ENCODE measurements at places on chromosomes 7 and 10.

DNA sequence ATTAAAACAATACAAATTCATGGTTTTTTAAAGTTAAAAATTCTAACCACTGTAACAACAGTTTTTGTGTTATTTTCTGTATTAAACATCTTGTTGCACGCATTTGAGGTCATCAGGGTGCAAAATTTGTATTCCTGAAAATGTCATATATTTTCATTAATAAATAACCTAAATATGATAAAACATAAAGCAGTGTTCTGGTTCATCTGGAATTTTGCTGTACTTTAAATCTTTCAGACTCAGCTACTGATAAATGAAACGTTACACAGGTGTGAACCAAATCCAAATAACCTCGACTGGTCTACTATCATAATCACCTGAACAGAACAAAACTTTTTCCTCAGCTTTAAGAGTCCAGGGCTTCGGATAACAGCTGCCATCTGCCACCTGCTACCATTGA lies 6.9 kb downstream of the IFIT2 start:
- DNase-seq = no peak

DNA sequence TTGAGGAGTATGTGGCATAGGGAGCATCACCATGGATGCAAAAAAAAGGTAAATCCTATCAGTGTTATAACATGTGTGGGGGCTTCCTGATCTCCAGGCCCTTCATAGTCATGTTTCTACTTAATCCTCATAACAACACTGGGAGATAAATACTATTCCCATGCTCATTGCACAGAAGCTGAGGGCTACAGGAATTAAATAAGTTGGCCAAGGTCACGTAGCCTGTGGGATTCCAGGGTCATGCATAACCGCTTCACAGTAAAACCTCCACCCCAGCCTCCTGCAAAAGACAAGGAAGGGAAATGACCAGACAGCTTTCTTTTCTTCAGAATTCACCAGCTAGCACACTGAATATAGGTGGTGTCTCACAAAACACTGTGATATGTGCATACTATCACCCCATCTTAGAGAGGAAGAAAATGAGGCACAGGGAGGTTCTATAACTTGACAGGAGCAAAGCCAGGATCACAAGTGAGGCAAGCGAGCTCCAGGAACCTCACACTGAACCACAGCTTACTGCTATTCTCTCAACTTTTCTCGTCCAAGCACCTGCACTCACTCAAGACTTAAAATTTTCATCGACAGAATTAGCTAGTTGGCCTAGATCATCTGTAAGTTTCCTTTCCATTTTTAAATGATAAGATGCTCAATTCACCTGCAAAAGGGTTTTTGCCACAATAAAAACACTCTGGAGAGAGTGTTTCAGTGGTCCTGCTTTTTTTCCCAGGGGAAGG lies 13.4 kb downstream of the JAZF1 start:
- no peak for DNase-seq

- DNase-seq = no peak
Observed at GRCh38 chr10:99533496-99534449, 1.0 kb downstream of the NKX2-3 start.

DNA sequence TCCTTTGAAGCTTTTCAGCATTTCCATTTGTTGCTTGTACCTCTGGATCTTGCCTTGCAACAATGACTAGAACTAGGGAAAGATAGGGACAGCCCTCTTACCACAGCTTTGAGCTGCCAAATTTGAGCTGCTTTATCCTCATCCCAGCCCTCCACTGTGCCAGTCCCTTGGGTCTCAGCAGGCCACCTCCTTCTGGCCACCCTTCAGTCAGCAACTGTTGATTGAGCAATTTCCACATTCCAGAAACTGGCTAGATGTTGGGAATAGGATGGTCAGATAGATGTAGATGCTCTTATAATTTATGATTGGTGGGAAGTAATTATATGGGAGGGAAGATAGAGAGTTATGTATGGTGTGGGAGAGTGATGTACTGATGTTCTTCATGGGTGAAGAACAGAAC lies 100.1 kb downstream of the ST7 start:
- peak; percentile 36 for DNase-seq

GRCh38 chr7:50531401-50531911 lies 33.7 kb downstream of the DDC start:
- DNase-seq = peak; percentile 70

DNA sequence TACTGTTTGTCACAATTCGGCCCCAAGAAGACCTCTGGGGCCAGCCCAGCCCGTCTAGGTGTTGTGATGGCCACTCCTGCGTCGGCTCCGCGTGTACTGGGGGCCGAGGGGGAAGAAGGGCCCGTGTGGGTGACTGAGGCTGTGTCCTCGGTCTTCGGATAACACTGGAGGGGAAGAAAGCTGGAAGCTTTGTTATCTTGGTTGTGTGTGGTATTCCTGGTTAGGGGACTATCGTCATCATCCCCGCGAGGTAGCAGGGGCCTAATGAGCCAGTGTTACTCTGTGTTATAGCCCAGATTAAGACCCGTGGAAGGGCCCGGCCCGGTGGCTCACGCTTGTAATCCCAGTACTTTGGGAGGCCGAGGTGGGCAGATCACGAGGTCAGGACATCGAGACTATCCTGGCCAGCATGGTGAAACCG lies 854 bp downstream of the MTG1 start:
- peak; percentile 8 for DNase-seq

GRCh38 chr10:122091722-122092121 lies 102.8 kb downstream of the TACC2 start:
- DNase-seq = no peak

DNA sequence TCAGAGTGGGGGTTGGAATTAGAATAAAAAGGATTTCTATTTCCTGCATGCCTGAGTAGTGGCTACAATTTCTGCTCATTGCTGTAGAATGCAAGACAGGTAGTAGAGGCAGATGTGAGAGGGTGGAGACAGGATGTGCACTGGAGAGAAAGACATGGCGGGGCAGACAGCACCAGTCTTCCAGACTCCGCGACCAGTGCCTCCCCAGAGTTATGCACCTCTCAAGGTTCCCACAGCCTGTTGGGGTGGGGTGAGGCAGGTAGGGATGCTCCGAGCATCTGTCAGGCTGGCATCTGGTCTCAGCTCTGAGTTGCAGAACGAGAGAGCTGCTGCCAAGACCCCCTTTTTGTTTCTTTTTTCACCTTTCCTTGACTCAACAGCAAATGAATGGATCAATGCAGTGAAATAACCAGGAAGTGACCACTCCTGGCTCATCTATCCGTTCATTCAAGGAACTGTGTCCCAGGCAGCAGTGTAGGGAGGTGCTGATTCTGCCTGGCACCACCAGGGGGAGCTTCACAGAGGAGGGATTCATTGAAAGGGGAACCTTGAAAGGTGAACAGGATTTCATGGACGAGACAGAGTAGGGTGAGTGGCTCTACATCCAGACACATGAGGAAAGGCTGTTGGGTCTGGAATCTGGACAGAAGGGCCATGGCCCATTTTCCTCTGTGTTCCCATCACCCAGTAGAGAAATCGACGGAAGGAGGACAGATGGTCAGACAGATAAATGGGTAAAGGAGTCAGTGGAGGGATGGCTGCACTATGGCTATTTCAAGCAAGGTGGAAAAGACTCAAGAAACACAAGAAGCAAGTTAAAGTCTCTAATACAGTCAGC lies 17.2 kb upstream of the SLC18A3 start:
- peak; percentile 68 for DNase-seq

DNA sequence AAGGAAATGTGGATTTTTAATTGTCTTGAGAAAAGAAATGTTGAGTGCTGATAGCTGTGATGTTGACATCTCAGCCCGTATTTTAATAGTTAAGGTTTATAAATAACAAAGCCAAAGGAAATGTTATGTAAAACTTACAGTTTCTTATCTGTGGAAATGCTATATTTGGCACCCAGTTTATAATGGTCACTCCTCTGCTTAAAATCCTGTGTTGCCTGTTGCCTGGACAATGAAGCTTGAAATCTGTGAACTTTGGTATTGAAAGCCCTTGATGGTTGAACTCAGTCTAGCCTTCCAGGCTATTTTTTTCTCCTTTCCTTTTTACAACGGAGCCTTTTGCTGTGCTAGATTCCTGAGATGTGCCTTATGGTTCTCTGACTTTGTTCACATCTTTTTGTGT lies 46.5 kb downstream of the MCU start:
- DNase-seq = peak; percentile 89

- DNase-seq = no peak
Observed at GRCh38 chr10:114131094-114131493, 42.9 kb downstream of the CCDC186 start.

- DNase-seq = peak; percentile 60
Observed at GRCh38 chr7:19747740-19748339, 25.6 kb downstream of the TMEM196 start.

DNA sequence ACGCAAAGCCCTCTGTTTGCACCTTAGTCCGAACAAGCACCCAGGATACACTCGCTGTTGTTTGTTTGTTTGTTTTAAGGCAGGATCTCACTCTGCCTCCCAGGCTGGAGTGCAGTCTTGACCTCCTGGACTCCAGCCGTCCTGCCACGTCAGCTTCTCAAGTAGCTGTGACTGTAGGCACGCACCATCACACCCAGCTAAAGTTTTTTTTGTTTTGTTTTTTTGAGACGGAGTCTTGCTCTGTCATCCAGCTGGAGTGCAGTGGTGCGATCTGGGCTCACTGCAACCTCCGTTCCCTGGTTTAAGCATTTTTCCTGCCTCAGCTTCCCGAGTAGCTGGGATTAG lies 76.8 kb downstream of the CTBP2 start:
- peak; percentile 96 for DNase-seq

DNA sequence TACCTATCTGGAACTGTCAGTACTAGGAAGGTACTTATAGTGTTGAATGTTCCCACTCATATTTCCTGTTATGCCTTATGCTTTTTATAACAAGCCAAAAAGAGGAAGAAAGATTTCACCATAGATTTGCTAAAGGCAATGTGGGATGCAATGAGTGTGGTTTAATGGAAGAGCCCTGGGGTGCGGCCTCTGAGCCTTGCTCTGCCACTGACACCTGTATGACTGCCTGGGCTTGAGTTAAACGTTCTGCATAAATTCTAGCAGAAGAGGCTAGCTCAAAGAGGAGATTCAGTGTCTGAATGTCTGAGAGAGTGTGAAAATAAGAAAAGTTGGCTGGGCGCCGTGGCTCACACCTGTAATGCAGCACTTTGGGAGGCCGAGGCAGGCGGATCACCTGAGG lies 143.8 kb downstream of the TPST1 start:
- no peak for DNase-seq

DNA sequence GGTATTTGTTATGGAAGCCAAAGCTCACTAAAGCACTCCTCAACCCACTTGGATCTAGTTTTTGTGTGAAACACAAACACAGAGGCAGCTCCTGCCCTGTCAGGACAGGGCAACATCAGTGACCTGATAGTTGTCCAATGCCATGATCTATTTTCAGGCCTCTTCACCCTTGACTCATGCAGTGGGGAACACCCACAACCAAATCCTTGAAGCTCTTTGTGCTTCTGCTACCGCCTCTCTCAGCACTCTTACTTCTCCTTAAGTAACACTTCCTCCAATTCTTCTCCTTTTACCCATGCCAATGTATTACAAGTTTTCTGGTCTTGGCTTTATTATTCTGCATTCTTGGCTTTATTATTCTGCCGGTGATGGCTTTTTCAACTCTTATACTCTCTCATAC lies 425.3 kb downstream of the INHBA start:
- DNase-seq = no peak

GRCh38 chr10:69360485-69361302 lies 56.0 kb downstream of the TACR2 start:
- peak; percentile 89 for DNase-seq

- peak; percentile 30 for DNase-seq
Observed at GRCh38 chr10:74081941-74082718, 68.5 kb downstream of the AP3M1 start.

- DNase-seq = peak; percentile 44
Observed at GRCh38 chr7:76507723-76508406, 2.5 kb upstream of the UPK3B start.

DNA sequence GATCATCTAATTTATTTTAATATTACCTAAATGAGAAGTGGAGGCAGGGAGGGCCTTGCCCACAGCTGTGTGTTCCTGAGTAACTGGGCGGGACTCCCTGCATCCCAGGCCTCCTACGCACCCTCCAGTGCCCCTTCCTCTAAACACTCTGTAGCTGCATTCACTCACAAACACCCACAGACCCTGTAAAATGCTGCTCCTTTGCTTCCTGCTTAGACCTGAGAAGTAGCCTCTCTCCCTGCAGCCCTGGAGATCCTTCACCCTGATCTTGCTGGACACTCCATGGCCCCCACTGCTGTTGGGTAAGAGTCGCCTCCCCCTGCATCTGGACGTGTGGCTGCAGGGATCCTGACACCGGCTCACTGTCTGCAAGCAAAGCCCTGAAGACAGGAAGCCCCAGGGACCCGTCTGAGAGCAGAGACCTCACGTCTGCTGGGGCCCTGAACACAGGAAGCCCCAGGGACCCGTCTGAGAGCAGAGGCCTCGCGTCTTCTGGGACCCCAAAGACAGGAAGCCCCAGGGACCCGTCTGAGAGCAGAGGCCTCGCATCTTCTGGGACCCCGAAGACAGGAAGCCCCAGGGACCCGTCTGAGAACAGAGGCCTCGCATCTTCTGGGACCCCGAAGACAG lies 589.8 kb downstream of the DNAJB6 start:
- no peak for DNase-seq

GRCh38 chr10:26858707-26859034 lies 2.1 kb downstream of the ABI1 start:
- peak; percentile 33 for DNase-seq

- peak; percentile 28 for DNase-seq
Observed at GRCh38 chr7:149720372-149721083, 52.9 kb downstream of the ZNF467 start.

GRCh38 chr7:133821171-133821570 lies 306.0 kb upstream of the LRGUK start:
- DNase-seq = no peak

DNA sequence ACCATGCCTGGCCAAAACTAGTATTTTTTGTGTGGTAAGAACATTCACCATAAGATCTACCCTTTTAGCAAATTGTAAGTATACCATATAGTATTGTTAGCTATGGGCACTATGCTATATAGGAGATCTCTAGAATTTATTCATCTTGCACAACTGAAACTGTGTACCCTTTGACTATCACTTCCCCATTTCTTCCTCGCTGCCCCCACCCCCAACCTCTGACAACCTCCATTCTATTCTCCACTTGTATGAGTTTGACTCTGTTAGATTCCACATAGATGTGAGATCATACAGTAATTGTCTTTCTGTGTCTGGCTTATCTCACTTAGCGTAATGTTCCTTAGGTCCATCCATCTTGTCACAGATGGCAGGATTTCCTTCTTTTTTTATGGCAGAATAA lies 3.6 kb downstream of the CASP7 start:
- no peak for DNase-seq

- DNase-seq = no peak
Observed at GRCh38 chr10:12540341-12540781, 191.0 kb downstream of the CAMK1D start.

DNA sequence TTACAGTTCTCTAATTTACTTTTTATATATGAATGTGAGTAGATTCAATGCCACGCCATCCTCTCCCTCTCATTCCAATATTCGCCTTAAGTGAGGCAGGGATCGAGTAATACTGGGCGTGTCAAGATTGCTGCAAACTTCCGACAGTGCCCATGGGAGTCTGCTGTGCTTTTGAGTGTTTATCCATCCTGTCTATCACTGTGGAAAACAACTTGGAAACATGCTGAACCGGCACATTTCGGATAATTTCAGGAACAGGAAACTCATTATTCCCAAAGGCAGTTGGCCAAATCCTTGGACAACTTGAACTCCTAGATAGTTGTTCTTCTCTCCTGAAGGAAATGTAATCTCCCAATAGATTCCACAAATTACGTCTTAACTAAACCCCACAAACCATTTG lies 28.5 kb downstream of the PIP4K2A start:
- DNase-seq = peak; percentile 66

GRCh38 chr7:47786557-47787248 lies 161.6 kb downstream of the PKD1L1 start:
- peak; percentile 99 for DNase-seq
